ENCODE measurements at places on chromosomes 2 and 18.

GRCh38 chr2:10449838-10450691 lies 1.9 kb upstream of the ODC1 start:
- DNase-seq, result no peak

GRCh38 chr2:126810001-126810400 lies 88.7 kb upstream of the TEX51 start:
- no peak for DNase-seq

GRCh38 chr18:13287372-13287771 lies 68.8 kb downstream of the LDLRAD4 start:
- no peak for DNase-seq

- DNase-seq, result no peak
These were observed 345.8 kb upstream of the TFPI start for GRCh38 chr2:187900021-187900420.

All from activated CD4-positive, CD25-positive, alpha-beta regulatory T cell treated with anti-CD3 and anti-CD28 coated beads, Interleukin-2, amount 50 U/mL, for 16 hours (primary cell).